Trophoblast cell (in vitro differentiated cells and primary cell): ENCODE measurements at places on chromosomes 1 and 21.

DNA sequence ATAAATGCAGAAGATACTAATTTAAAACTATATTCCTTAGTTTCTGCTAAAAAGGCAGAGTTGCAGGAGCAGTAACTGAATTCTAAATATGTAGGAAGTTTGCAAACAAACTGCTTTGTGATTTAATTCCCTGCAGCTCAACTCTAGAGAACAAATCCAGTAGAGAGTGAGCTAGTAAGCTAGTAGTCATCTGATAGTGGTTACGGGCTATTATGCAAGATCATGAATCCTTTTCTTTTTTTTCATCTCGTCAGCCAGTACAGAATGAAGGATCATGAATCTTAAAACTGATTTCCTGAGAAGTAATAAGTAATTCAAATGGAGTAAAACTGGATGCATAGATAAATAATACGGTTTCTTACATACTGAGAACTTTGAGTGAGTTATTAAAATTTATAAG is 3.3 kb downstream of the DPH5 start:
- no peak for DNase-seq

DNA sequence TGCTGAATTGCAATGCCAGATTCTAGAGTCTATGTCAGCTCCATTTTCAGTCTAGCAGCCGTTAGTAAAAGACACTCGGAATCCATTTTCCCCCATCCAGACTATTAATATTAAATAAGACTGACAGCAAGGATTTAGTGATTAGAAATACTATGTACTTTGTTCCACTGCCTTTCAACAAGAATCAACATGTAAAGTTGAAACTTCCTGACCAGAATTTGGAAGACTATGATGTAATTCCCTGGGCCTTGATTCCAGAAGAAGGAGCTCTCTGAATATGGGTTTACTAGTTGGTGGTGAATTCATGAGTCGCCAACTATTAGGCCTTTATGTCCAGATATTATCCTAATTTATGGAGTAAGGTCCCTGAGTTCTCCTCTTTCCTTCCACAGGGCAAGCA is 24.8 kb downstream of the KDM1A start:
- DNase-seq, result no peak

- no peak for DNase-seq
These were observed 10.7 kb upstream of the MAST2 start for GRCh38 chr1:45792744-45793143.

DNA sequence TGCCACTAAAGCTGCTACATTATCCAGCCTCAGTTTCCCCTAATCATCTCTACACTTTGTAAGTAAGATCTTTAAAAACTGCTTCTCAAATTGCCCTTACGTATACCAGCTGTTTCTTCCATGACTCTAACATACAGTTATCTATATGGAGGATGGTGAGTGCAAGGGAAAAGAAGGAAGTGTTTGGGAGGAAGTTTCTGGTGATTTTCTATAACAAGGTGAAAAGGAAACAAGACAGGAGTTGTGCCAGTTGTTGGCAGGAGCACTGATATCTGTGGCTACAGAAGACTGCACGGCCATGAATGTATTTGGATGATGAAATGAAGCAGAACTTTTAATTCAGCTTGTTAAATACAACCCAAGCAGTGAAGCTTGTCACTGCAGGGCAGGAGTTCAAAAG is 32.3 kb upstream of the NHLH2 start:
- no peak for DNase-seq

DNA sequence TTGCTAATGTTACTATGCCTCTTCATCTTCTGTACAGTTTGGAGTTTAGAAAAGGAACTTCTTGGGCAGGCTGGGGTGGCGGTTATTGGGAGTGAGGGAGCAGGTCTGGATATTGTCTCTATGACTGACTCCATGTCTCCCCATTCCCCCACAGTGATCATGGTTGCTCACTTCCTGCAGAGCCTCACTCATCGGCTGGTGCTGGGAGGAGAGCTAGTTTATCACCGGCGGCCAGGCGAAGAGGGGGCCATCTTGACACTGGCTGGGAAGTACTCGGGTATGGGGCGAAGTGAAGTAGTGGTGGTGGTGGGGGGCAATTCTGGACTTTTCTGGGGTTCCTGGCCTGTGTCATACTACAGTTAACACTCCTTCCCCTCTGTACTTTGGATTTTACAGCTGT is 2.2 kb downstream of the TOMM40L start:
- DNase-seq, result no peak

DNA sequence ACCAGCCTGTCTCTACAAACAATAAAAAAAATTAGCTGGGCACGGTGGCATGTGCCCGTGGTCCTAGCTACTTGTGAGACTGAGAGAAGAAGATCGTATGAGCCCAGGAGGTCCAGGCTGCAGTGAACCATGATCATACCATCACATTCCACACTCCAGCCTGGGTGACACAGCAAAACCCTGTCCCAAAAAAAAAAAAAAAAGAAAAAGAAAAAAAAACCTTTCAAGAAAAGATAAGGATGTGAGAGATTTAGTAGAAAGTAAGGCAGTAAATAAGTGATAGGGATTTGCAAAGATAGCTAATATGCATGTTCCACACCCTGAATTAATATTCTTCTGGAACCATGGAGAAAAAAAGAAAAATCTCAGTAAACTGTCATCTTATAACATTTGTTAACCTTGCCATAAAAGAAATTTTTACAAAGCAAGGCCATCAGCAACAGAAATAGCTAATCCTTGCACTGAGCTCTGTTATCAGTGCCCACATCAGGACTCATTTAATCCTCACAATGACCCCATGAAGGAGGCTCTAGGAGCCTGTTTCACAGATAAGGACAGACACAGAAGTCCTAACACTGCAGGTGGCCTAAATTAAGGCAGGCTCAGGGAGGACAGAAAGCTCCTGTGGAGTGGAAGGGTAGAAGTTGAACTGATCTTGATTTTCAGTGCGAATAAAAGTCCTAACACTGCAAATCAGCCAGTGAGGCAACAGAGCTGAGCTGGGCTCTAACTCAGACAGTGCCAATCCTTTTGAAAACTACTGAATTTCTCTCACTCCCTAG is 7.6 kb downstream of the GNB1 start:
- no peak for DNase-seq

DNA sequence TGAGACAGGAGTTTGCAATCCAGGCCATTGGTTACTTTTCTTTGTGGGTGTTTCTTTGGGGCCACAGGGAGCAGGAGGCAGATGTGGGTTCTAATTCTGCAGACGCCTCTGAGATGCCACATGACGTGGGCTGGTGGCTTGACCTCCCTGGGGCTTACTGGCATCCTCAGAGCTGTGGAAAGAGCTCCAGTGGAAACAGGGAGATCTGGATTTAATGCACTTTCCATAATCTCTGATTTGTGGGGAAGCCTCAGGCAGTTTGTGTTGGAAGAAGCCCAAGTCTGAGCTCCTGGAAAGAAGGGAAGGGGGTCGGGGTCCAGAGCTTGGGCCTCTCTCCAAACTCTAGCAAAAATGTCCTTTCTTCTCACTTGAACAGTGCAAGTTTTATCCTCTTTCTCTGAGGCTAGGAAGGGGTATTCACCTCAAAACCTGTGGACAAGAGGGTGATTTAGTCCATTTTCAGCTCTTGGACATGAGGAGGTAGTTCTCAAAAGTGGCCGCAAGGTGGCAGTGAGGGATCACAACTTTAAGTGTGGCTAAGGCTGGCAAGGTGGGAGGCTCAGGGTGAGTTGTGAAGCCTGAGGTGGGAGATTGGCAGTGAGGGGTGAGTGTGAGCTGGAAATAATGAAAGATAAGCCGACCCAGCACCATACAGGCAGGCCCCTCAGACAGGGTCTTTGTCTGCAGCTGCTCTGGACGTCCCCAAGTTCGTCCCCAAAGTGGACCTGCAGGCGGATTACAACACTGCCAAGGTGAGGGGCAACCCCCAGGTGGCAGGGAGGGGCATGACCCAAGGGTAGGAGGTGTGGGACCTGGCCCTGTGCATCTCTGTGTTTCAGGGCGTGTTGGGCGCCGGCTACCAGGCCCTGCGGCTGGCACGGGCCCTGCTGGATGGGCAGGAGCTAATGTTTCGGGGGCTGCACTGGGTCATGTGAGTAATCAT is 9.2 kb downstream of the IKBKE start:
- no peak for DNase-seq

DNA sequence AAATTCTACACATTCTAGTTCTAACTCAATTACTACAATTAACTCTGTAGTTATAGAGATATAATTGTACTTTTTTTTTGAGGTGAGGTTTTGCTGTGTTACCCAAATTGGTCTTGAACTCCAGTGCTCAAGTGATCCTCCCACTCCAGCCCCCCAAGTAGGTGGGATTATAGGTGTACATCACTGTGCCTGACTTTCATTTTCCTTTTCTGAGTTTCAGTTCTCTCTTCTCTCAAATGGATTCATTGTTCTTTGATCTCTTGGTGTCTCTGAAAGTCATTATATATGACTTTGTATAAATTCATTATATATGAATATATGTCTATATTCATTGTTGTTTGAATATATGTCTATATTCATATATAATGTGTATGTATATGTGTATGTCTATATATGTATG is 74.0 kb upstream of the GALNT2 start:
- DNase-seq, result no peak

GRCh38 chr21:25176637-25177412 is 430.5 kb downstream of the MRPL39 start:
- DNase-seq, result no peak
